ENCODE measurements at places on chromosomes 4 and X.

GRCh38 chr4:136412708-136413107 is 1119.6 kb downstream of the PCDH18 start:
- DNase-seq, result no peak

DNA sequence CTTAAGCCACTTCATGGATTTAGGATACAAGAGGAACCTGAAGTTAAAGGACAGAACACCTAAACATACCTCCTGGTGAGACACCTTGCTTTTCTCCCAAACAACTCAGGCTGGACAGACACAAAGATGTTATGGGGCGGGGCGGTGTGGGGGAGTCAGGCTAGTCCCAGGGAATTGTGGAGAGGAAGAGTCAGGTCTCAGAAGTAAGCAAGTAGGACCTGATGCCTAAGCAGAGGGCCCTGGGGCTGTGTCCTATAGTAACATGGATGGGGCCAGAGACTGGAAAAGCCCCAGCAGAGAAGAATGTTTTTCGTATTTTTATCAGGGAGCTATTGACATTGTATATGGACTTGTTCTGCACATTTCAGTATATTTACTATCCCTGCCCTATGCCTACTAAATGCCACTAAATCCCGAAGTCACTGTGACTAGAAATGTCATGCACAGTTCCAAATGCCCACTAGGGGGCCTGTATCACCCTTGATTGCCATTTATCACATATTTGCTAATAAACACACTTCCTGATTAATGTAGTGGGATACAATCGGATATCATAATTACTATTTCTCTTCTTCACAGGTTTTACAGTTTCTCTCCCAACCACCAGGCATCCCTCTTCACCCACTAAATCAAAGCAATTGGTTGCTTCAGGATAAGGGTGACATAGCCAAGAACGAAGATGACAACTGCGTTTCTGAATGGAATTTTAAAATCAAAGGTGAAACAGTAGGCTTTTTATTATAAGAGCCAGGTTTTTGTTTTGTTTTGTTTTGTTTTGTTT is 23.8 kb upstream of the ARHGAP10 start:
- no peak for DNase-seq

DNA sequence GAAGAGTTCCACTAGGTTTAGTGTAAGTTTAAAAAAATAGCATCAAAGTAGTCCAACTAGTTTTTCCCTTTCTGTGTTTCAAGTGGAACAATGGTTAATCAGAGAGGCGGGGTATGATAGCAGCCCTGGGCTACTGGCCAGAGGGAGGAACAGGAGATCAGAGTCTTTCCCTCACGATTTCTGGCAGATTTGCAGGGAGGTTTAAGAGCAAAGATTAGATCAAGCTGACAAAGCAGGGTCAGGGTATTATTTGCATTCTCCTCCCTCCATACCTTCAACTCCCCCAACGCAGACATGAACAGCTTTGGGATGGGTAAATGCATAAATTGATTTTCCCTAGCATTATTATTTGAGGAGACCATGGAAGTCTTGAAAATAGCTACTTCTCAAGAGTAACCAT is 277.6 kb upstream of the DIAPH2 start:
- peak; percentile 14 for DNase-seq

DNA sequence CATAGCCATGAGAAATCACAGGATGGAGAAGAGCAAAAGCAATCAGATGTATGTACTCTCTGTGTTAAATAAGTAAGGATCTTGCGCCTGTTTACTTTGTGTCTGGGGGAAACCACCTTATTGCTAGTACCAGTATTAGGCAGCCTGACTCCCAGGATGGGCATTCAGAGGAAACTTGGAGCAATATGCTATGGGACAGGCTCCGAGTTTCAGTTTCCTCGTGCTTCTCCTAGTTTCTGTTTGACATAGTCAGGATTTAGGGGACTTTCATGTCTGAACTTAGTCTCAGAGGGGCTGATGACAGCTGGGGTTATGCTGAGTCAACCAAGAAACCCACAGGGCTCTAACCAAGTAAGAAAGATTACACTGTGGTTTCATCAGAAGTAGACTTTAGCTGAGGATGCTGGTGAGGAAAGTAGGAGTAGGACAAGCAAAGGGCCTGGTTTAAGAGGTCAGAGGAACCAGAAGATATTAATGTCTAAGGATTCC is 13.5 kb downstream of the NSUN7 start:
- DNase-seq, result no peak

DNA sequence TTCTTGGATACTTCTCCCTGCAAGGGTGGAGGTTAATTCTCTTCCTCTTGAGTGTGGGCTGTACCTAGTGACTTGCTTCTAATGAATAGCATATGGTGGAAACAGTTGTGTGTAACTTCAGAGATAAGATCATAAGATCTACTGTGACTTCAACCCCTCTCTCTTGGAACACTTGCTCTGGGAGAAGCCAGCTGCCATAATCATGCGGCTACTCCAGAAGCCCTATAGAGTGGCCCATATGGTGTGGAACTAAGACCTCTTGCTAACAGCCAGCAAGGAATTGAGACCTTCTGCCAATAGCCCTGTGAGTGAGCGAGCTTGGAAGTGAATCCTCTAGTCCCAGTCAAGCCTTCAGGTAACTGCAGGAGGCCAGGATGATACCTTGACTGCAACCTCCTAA is 81.1 kb downstream of the RBMX2 start:
- DNase-seq, result no peak

DNA sequence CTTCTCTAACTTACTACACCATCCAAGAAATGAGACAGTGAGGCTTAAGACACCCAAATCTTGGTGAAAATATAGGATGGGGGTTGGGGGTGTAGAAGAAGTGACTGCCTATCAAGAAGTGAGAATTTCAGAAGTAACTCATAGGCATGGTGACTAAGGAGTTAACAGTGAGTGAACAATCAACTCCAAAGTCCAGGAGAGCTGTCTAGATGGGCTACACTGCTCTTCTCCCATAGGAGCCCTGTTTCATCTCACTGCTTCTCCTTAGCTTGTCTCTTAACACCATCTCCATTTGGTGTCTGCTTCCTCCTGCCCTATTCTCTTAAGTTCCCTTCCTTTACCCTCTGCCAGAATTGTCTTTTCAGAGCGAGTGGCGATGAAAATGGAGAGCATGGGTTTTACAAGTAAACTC is 22.7 kb downstream of the FABP2 start:
- no peak for DNase-seq

GRCh38 chr4:16727218-16727617 is 171.2 kb downstream of the LDB2 start:
- DNase-seq, result no peak

GRCh38 chr4:178665916-178666315 is 1223.7 kb upstream of the AGA start:
- no peak for DNase-seq

DNA sequence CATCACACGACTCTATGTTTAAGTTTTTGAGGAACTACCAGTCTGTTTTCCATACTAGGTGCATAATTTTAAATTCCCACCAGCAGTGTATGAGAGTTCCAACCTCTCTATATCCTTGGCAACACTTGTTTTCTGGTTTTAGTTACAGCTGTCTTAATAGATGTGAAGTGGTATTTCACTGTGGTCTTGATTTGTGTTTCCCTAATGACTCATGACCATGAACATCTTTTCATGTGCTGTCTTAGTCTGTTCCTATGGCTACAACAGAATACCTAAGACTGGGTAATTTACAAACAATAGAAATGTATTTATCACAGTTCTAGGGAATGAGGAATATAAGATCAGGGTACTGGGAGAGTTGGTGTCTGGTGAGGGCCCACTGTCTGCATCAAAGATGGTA is 51.5 kb upstream of the GPR78 start:
- DNase-seq, result no peak

DNA sequence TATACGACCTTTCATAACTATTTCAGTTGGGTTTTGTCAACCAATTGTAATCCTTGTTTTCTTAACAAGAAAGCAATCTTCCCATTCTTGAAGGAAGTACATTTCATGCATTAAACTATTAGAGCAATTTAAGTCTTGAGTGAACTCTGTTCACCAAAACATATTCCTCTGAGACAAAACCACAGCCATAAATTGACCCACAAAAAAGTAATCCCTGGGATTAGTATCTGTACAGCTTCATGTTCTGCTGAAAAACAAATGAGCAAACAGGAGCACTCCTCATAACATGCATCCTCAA is 207.0 kb upstream of the PDE5A start:
- DNase-seq, result no peak

DNA sequence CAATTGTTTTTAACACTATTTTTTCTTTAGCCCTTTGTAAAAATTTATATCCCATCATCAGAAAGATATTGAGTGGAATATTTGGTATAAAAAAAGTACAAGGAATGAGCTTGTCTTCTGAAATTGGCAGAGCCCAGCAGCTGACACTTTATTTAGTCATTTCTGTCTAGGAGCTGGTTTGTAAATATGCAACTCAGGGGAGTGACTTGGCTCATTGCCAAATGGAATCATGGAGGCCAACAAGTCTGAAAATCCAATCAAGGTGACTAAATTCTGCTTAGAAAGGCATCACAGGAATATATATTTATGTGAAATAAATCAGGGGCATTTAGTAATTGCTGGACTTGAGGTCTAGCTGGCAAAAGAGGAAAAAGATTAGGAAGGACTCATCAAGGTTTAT is 74.4 kb downstream of the OTC start:
- DNase-seq, result peak; percentile 26

DNA sequence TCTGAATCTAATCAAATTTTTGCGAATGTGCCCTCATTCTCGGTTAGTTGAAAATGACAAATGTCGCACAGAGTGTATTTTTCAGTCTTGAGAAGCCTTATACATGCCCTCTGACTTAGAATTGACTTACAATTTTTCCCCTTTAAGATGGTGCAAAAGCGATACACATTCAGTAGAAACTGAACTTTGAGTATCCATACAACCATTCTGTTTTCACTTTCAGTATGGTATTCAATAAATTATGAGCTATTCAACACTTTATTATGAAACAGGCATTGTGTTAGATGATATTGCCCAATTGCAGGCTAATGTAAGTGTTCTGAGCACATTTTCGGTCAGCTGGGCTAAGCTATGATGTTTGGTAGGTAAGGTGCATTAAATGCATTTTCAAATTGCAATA is 43.4 kb downstream of the SLC9A7 start:
- no peak for DNase-seq

- no peak for DNase-seq
These were observed 709.7 kb downstream of the DMD start for GRCh38 chrX:32501606-32502005.

DNA sequence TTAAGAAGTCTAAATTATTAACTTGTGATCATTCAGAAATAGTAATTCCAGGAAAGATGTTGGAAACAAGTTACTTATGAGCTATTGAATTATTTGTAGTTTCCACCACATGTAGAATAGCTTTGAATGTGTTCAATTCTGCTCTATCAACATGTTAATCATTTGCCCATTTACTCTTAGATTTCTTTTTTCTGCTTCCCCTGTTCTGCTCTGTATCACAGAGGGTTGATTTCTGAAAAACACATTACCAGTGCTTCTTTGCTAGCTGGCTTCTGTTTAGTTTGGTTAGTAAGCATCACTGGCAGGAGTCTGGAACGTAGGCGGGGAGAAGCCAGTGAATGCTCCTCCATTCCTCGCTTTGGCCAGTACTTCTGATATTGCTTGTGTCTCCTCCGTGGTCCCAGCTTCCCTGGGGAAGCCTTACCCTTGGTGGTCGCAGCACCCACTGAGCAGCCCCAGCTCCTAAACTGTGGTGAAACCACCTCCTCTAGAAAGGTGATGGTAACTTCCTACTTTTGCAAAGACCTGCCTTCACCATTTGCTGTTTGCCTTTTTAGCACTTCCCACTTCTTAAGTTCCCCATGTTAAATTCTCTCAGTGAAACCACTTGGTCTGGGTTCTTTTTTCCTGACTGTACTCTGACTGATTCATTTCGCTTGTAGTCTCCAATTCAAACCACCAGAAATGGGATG is 40.3 kb upstream of the GALNT7 start:
- DNase-seq, result no peak

- DNase-seq, result no peak
These were observed 14.0 kb downstream of the DIPK2B start for GRCh38 chrX:45186643-45187026.

- no peak for DNase-seq
These were observed 125.8 kb downstream of the SMIM20 start for GRCh38 chr4:26039639-26040359.

GRCh38 chr4:106096454-106096853 is 201.2 kb downstream of the NPNT start:
- DNase-seq, result no peak

- no peak for DNase-seq
These were observed 33.7 kb downstream of the STK32B start for GRCh38 chr4:5084911-5085475.

- DNase-seq, result no peak
These were observed 31.6 kb downstream of the TIGD2 start for GRCh38 chr4:89142691-89143669.

GRCh38 chr4:82954212-82954611 is 53.7 kb downstream of the THAP9 start:
- DNase-seq, result no peak

DNA sequence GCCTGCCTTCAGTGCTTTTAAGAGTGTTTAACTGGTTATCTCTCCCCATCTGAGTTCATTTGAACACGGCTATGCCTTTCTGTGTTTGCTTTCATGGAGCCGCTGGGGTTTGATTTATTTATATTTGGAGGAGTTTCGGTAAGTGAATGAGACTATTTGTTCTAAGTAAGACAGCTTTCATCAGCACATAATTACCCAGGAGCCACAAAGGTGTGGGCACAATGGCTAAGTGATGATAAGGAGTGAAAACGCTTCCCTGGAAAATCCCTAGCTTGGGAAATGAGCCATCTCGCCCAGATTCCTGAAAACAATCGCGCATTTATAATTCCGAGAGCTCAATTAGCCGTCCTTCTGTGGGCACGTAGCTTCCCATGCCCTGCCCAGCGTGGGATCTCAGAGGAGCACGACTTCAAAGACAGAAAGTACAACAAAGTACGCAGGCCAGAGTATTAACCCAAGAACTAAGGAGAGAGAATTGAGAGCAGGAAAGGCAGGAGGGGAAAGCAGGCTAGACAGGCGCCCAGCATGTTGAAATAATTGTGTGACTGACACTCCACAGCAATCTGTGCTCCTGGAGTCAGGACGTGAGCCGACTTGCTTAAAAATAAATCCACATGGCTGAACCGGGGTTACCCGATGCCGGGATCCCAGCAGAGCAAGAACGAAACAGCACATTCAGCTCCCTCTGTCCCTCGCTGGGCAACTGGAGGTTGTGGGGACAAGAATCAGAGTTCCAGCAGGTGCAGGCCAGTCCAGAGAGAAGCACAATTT is 99.0 kb downstream of the DHRSX start:
- DNase-seq, result peak; percentile 87

- DNase-seq, result no peak
These were observed 819 bp downstream of the NSG1 start for GRCh38 chr4:4387531-4388310.

GRCh38 chrX:11558972-11559371 is 106.7 kb downstream of the ARHGAP6 start:
- DNase-seq, result no peak

GRCh38 chr4:138976526-138976925 is 39.1 kb upstream of the NOCT start:
- DNase-seq, result no peak
